Pons (tissue), 1 donor: ENCODE measurements at places on chromosomes 16 and 17.

- DNase-seq = no peak
Observed at GRCh38 chr17:66425756-66426396, 123.5 kb downstream of the PRKCA start.

DNA sequence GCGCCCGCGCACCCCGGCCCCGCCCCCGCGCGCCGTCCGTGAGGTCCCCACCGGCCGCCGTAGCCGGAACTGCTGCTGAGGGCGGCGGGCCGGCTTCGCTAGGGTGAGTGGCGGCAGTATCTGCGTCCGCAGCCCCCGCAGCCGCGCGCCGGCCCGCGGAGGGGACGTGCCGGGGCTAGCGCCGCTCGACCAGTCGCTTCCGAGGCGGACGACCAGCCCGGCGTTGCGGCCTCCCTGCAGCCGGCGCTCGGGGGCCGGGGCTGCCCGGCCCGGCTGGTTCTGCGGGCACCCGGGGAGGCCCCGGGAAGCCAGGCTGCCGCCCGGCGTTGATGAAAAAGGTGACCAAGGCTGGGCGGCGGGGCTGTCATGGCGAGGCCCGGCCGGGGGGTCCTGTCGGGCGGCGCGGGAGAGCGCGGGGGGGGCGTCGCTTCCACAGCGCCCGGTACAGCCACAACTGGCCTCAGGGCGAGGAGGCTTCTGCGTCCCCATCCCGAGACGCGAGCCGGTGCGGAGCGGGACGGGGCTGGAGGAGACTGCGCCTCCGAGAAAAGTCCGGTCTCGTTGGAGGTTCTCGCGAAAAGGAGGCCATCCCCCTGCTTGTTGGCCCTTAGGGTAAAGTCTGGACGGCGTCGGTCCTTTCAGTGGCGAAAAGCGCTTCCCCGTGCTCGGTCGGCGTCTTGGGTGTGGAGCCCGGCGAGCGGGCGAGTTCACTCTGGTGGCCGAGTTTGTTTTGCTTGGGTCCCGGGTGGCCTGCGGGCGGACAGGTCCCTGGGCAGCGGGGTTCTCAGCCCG, at the start of gene CRAMP1:
TSS of gene CRAMP1 (plus strand) at position 41 of the 792 bp plus-strand sequence. CDS start 2,280 bp downstream, outside the sequence.
- DNase-seq = no peak

GRCh38 chr16:46871597-46871996, 12.6 kb upstream of the GPT2 start:
- no peak for DNase-seq

DNA sequence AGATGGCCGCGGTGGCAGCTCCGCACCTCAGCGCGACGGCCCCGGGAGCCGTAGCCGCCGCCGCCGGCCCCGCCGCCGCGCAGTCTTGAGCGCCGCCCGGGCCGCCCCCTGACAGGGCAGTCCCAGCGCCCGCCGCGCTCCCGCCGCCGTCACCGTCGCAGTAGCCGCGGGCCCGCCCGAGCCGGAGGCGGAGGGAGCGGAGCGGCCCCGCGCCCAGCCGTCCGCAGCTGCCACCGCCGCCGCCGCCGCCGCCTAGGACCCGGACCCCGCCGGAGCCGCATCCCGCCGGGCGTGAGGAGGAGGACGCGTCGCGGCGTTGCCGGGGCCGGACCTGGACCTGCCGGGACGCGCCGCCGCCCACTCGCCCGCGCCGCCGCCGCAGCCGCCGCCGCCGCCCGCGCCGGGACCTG, 218 bp downstream of the TNRC6C start:
- DNase-seq = no peak

GRCh38 chr16:11135464-11135973, 120.5 kb downstream of the SOCS1 start:
- no peak for DNase-seq

GRCh38 chr17:81926451-81927151, 934 bp downstream of the MAFG start:
- no peak for DNase-seq

DNA sequence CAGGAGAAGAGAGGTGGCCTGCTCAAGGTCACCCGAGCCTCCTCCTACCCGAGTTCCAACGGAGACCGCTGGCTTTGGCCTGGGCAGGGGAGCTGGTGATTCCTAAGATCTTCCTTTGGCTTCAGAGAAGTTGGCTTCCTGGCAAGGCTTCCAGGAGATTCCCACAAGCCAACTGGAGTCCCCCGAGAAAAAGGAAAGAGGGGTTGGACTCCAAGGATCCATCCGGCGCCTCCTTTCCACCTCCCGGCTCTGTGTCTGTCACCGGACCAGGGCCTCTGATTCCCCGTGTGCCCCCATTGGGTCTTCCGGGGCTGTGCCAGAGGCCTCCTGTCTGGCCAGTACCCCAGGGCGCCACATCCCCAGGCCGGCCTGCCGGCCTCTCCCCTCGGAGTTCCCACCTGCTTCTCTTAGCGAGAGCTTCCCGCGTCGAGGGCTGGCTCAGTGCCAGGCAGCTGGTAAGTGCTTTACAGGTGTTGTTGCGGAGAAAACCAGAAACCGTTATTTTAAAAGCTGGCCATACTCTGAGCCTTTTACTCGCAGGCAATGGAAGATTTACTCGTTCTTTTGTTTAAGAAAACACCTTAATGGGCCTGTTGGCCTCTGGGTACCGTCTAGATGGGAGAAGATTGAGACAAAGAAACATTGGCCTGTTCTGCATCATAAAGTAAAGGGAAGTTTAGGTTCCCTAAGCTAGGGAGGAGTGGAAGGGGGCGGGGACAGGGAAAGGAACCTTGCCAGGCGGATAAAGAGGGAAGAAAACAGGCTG, 258.4 kb upstream of the SDK2 start:
- DNase-seq = no peak
